ENCODE measurements at places on chromosomes 7 and 10.
A peak's percentile ranks its signal among the peaks of the same experiment; 100 is the strongest.

DNA sequence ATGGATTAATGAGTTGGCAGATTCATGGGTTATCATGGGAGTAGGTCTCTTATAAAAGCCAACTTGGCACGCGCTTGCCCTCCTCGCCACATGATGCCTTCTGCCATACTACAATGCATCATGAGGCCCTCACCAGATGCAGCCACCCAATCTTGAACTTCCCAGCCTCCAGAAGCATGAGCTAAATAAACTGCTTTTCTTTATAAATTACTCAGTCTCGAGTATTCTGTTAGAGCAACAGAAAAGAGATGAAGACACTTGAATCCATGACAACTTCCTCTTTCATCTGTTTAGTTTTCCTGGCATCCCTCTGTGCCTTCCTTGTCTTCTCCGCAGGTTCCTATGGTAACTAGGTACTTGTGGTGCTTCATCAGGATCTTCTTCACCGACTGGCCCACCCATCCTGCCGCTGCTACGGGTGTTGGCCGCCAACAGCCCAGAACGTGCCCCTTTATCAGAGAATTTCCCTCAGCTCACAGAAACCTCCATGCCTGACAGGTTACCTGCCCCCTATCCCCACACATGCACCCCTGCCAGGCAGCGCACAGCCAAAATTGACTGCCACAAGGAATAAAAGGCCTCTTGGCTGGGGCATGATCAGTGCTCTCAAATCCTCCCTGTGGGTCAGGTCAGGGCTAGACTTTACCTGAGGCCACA lies 28.0 kb upstream of the PPIF start:
- no peak for DNase-seq

- DNase-seq: no peak
Measured at GRCh38 chr10:67609996-67610793, 85.8 kb downstream of the CTNNA3 start.

GRCh38 chr10:95247881-95248583 lies 42.8 kb downstream of the PDLIM1 start:
- DNase-seq: no peak

DNA sequence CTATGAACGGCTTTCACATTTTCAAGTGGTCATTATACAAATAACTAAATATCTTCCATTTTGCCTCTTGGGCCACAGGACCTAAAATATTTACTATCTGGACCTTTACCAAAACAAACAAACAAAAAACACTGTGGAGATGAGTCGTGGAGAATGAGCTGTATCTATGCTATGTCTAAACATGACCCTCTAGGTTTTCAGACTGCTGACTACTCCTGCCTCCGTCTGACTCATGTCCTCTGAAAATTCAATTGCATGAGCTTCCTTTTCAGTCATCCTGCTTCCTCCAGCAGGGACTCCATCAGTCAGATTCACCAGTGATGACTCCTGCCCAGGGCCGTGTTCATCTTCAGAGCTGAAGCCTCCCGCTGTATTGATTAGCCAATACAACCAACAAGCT lies 96.8 kb downstream of the COL28A1 start:
- DNase-seq: no peak

DNA sequence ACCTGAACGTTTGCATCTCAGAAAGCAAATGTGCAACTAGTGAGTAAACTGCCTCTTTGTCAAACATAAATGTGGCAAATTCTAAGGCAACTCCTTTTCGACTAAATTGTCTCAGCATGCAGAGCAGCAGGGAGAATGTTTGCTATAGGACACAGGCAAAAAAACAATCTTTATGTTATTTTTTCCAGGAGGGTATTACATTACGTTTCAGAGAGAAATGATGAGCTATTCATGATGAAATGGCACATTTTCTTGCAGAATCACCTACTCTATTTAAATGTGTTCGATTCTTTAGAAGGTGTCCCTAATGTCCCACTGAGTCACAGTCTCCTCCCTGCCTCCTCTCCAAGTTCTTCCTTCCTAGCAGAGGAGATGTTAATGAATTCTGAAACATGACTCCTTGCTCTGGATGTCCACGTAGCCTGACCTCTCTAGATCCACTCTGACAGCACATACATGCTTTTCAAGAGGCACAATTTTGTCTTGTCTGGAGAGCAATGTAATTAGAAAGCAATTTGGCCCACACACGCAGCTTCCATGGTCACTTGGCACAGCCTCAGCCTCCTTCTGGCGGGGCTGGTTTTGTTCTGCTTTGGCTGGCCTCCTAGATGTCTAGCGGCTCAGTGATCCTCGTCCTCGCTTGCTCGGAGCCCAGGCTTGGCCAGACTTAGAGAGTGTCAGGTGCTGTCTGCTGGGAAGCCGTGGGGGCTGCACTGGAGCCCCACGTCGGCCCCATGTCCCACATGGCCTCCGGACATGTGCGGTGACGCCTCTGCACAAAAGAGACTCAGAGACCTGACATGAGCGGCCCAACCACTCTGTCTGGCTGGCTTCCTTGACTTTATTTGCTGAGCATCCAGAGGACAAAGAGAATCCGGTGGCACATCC lies 125.7 kb upstream of the ZNF438 start:
- no peak for DNase-seq

DNA sequence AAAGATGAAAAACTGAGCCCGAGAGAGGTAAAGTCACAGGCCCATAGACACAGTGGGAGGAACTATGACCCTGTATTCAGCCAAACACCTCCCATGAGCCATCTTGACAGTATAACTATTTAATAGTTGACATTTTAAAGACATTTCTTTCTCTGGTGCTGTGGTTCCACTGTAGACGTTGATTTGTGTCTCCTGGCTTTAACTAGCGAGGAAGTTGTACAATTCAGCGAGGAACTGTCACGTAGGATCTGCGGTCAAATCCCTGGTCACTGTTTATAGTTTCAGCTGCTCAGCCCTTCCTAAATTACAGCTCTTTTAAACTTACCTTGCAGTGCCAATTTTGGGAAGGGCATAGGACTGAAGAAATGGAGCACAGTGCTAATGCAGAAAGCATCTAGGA lies 7.1 kb upstream of the CELF2 start:
- no peak for DNase-seq

DNA sequence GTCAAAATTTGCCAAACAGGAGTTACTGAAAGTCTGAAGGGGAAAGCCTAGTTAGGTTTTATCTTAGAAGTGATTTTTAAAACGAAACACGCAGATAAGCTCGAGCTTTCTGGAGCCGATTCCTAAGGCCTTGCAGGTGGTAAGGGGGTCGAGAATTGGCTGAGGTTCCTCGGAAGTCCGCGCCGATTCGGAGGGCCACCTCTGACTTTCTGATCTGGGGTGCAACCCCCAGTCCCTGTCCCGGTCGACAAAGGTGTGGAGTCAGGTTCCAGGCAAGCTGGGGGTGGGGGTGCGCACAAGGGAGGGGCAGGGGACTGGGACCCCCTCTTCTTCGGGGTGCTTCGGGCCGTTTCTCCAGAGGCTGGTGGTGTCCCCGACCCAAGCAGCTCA lies 701 bp upstream of the CUL1 start:
- DNase-seq: no peak

DNA sequence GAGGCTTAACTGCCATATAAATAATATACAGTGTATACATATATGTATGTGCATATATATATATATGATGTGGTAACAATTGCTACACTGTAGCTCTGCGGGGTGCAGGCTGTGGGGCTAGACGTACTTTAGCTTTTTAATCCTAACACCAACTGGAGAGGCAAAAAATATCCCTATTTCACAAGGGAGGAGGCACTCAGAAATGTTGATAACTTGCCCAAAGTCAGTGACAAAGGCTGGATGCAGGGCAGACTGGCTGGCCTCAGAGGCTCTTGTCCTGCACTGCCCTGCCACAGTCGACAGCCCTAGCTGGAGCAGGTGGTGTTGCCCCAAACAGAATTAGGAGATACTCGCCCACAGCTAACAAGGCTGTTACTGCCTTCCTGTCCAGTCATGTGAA lies 1.5 kb upstream of the RELN start:
- no peak for DNase-seq

DNA sequence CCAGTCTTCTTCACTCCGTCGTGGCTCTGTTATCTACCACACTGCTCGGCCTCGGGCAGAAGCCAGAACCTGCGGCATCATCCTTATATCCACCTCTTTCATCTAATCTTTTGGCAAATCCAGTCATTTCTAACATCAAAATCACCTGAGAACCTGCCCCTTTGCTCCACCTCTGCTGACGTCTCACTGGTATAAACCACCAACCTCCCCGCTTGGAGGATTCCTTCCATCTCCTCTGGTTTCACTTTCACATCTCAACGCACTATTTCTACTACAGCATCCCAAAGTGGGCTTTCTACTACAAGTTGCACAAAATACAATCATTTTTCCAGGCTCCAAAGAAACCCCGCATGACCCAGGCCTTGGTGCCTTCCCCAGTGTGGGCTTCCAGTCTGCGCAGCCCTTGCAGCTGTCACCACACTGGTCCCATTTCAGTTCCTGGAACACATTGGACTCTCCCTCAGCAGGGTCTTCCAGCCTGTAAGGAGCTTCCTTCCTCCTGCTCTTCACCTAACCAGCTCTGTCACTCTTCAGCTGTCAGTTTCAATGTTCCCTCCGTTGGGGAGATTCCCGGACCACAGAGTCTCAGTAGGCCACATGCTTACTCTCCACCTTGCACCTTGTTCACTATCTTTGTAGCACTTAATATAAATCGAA lies 85.0 kb downstream of the PRKCQ start:
- DNase-seq: peak; percentile 54

- no peak for DNase-seq
Measured at GRCh38 chr10:60271319-60272040, 118.2 kb downstream of the ANK3 start.

DNA sequence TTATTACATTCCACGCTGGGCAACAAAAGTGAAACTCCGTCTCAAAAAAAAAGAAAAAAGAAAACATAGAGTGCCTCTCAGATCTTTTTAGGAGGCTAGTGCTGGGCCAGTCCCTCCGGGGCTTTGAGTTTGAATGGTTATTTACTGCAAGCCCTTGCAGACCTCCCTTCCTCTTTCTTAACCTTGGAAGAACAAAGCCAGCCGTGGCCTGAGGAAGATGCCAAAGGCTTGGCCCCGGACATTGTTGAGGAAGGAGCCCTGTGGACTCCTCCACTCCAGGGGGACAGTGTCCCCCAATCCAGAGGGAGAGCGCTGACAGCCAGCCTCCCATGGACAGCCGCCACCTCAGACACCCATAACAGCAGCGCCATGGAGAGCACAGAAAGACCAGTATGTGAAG lies 5.0 kb downstream of the TSPAN33 start:
- no peak for DNase-seq

DNA sequence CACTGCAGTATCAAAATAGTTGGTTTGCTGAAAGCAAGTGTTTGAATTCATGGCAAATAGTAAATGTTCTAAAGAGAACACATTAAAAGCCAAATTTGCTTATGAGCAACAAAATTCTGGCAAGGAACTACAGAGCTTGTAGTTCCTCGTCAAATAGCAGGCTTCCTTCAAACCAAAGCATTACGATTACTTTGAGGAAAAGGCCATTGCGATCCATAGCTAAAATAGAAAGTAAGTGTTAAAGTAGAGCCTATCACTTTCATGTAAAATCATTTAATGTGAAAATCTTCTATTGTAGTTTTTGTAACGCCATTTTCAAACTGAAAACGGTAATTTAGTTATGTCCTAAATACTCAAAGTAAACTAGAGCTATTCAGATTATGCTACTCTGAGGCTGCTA lies 20.1 kb downstream of the CACNA2D1 start:
- no peak for DNase-seq

- peak; percentile 70 for DNase-seq
Measured at GRCh38 chr7:148962823-148963582, 65.3 kb downstream of the PDIA4 start.

GRCh38 chr7:140679186-140679585 lies 6.4 kb downstream of the ADCK2 start:
- DNase-seq: no peak
